ENCODE measurements at places on chromosomes 3 and 15.

GRCh38 chr3:135072431-135072830 is 277.4 kb downstream of the EPHB1 start:
- no peak for DNase-seq

- DNase-seq, result no peak
These were observed 19.0 kb upstream of the PARP14 start for GRCh38 chr3:122661633-122662032.

DNA sequence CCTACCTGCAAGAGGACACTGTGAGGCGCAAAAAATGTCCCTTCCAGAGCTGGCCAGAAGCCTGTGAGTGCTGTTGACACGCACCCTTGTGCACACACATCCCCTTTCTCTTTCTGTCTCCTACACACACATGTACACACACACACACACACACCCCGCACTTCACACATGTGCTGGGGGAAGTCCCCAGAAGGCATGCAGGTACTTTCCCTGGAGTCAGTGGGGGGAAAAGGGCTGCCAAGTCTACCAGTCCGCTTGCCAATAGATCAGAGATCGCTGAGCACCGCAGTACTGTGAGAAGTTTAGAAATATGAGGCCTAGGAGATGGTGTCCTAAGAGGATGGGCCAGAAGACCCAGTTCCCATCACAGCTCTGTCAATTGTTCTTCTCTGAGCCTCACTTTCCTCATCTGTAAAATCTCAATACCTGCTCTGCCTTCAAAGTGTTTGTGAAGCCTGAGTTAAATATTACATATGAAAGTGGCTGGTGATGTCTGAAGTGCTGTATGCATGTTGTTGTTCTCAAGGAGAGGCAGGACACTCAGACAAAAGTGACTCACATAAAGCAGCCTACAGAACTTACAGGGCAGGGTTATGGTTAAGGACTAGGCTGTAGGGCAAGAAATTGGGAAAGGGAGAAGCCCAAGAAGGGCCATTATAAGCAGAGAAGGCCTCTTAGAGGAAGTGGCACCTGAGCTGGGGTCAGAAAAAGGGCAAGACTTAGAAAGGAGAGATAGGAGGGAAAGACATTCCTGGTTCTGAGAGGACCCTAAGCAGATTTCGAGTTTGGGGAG is 6.8 kb downstream of the IL17RE start:
- DNase-seq, result no peak

GRCh38 chr15:94235646-94236045 is 4.3 kb downstream of the MCTP2 start:
- DNase-seq, result no peak

DNA sequence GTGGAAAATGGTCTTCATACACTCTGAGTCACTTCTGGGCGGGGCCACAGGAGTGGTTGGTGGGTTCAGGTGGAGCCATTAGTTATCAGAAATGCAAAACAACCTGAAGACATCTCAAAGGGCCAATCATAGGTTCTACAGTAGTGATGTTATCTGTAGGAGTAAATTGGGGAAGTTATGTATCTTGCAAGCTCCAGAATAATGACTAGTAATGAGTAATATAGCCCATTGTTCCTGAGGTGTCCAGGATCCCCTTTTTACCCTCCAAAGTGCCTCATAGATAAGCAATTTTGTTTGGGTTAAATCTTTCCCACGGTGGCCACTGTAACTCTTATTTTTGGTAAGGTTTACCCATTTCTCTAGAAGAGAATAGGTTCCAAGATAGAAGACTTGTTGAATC is 91.7 kb downstream of the PIK3R4 start:
- no peak for DNase-seq

- peak; percentile 48 for DNase-seq
These were observed 5.0 kb downstream of the ABTB1 start for GRCh38 chr3:127677541-127678314.

DNA sequence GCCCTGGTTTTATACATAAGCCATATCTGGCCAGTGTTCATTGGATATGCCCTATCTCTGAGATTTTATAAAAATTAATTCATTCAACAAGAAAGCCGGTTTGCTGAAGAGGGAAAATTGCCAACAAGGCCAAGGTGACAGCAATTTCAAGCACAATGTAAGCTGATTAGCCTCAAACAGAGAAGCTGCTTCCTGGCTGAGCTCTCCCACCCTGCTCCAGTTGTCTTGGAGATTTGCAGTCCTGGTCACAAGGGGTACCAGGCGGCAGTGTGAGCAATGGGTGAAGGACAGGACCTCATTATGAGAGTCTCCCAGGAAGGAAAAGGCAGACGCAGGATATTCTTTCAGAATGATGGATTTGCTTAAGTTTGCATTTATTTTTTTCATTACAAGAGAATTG is 5.4 kb upstream of the THSD4 start:
- no peak for DNase-seq

DNA sequence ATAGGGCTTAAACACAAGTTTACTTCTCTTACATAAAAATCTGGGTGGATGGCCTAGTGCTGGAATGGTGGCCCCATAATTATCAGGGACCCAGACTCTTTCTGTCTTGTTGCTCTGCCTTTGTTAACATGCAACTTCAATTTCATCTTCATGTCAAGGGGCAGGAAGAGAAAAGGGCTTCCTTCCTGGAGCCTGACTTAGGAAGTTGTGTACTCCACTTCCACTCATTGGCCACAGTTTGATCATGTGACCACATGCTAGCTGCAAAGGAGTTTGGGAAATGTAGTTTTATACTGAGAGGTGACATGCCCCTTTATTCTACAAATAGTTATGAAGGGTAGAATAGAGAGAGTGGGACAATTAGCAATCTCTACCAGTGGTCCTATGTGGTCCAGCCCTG is 39.3 kb downstream of the RHCG start:
- DNase-seq, result no peak

DNA sequence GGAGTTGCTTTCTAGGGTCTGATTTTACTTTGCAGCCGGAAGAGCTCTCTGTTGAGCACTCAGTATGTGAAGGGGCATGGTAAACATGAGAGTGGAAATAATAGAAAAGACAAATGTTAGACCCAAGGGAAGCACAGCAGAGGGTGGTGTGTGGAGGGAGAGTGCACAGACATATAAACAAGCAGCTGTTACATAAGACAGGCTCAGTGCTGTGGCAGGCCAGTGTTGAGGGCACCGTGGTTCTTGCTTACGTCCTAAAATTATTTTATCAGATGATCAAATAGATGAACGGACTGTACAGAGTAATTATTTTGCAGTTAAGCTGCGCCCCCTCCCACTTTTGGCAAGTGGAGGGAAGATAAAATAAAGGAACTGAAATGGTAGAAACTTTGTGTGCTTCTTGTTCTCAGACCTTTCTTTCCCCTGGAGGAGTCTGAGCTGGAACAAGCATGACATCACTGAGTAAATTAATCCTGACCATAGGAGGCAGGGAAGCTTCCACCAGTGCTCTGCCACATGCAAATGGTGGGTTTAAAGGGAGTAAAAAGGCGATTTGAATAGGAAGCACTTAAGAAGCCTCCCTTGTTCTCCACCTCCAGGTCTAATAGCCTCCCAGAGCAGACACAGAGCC is 205.6 kb downstream of the IL20RB start:
- no peak for DNase-seq

- DNase-seq, result no peak
These were observed 28.4 kb upstream of the PRICKLE2 start for GRCh38 chr3:64253689-64254088.

- DNase-seq, result no peak
These were observed 656.2 kb downstream of the GBE1 start for GRCh38 chr3:81105206-81105605.

DNA sequence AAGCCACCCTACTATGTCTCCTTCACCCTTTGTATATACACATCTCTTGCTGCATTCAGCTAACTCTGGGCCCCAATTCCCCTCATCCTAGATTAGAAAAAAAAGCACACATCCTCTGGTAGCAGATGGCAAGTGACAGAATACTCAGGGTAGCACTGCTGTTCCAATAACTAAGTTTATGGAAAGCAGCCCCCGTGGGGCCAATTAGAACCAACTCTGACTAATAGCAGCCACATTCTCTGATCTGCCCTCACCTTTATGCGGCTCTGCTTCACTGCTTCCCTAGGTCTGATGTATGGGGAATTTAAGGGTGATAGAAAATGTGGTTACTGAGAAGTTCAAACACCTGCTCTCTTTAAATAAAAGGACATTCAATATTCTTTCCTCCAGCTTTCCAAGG is 74.9 kb upstream of the SETMAR start:
- no peak for DNase-seq

DNA sequence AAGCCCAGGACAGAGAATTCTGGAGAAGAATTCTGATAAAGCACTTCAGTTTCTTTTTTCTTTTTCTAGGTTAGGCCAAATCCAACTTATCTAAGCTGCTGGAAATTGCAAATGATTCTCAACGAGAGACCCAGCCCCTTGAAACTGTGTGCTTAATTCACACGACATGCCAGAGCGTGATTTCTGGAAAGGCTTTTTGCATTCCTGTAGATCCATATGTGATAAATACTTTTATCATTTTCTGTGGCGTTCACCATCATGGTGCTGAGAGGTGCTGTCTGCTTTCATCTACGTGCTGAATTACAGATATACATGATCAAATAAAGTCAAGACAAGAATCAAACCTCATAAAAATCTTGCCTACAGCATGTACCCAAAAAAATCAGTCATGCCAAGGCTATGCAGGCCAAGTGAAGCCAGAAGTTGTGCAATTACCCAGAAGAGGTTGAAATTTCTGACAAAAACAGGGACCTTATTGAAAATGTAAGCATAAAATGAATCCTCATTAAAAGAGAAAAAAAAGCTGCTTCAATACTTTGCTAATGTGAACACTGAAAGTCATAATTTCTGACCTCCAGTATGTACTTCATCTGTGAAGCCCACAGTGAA is 10.8 kb upstream of the MEF2A start:
- DNase-seq, result no peak

- no peak for DNase-seq
These were observed 999 bp upstream of the KIF7 start for GRCh38 chr15:89656116-89656815.

- no peak for DNase-seq
These were observed 164.5 kb downstream of the VGLL4 start for GRCh38 chr3:11479221-11479620.

GRCh38 chr15:36517758-36518157 is 61.7 kb upstream of the CDIN1 start:
- no peak for DNase-seq

DNA sequence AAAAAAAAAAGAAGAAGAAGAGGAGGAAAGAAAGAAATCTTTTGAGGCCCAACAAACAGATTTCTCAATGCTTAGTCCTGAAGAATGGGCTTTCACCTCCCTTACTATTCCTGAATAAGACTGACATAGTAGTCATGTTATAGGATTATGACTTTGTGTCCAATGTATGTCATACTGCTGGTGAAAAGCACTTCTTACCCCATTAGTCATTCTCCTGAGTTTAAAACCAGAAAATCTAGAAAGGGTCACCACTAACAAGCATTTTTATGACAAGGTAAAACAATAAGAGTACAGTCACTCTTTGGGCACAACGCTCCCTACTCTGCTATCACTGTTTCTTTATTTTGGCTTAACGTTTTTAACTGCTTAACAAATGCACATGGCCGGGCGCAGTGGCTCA is 88.2 kb downstream of the IGSF11 start:
- DNase-seq, result no peak

- no peak for DNase-seq
These were observed 292.8 kb upstream of the TMC3 start for GRCh38 chr15:81666839-81667238.

GRCh38 chr3:171173736-171174135 is 147.2 kb upstream of the SLC2A2 start:
- DNase-seq, result no peak

- peak; percentile 93 for DNase-seq
These were observed 1.2 kb downstream of the RGMA start for GRCh38 chr15:93087825-93088199.

DNA sequence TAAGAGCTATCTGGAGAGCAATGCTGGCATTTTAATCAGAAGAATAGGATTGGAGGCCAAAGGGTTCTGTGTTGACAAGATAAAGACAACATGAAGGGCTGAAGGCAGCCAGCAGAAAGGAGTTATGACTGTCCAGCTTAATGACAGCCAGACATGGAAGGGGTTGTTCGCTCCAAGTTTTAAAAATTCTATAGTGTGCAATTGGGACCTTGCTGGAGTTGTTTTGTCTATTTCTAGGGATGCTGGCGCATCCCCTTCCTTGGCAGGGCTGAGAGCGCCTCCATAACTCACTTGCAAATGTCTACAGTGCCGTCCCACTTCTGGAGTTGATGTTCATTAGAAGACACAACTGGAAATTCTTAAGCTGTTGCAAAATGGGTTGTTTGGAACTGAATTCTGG is 200.7 kb downstream of the TLE3 start:
- no peak for DNase-seq

DNA sequence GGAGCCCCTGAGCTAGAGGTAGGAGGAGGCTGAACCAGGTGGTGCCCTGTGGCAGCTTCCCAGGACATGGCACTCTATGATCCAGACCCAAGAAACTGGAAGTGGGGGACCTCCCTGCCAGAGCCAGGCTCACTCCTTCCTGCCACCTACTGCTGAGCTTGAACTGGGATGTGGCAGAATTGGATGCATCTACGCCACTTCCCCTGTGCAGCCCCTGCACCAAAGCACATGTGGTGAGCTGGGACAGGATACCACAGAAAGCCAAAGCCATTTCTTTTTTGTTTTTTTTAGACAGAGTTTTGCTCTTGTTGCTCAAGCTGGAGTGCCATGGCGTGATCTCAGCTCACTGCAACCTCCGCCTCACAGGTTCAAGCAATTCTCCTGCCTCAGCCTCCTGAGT is 518.0 kb upstream of the PPP2R3A start:
- no peak for DNase-seq

- peak; percentile 29 for DNase-seq
These were observed 1.8 kb downstream of the PRR23E start for GRCh38 chr3:127194601-127195187.

DNA sequence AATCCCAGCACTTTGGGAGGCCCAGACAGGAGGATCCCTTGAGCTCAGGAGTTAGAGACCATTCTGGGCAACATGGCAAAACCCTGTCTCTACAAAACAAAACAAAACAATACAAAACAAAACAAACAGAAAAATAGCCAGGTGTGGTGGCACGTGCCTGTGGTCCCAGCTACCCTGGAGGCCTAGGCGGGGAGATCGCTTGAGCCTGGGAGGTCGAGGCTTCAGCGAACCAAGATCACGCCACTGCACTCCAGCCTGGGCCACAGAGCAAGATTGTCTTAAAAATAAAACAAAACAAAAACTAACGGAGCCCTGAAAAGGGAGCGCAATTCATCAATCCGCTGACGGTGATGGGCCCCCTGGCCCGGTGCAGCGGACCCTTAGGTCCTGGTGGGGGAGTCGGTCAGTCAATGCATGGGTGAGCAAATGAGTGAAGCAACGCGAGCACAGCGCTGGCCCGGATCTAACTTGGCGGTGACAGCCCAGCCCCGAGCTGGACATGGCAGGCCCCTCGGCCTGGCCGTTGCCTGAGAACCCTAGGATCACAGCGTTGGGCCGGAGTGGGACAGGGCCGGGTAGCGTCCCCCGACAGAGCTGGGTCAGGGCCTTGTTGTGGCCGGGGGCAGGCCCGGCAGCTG is 52.4 kb upstream of the BLM start:
- DNase-seq, result peak; percentile 91

- no peak for DNase-seq
These were observed 62.0 kb downstream of the P3H2 start for GRCh38 chr3:190058521-190059241.

- DNase-seq, result no peak
These were observed 881.7 kb downstream of the MCTP2 start for GRCh38 chr15:95113041-95113440.

GRCh38 chr3:12961007-12961696 is 112.1 kb downstream of the IQSEC1 start:
- DNase-seq, result no peak

GRCh38 chr3:50208677-50209344 is 3.7 kb downstream of the SLC38A3 start:
- no peak for DNase-seq

All from posterior vena cava (tissue), 2 donors.